ENCODE measurements at places on chromosomes 13 and 19. TPM values are rescaled to one million over a fixed set of nuclear protein-coding genes. Genes with fewer than 3 reads are reported as not detected.

Gene ZGLP1
- total RNA-seq: 1.6 TPM

Gene IFNL1
- not detected for total RNA-seq

Gene ZNF625
- total RNA-seq: 37.6 TPM

Gene NPAS1
- 5.8 TPM for total RNA-seq

Gene NKG7
- not detected for total RNA-seq

Gene DENND1C
- not detected for total RNA-seq

Gene AXL
- total RNA-seq: 9.2 TPM

Gene CELF5
- 51.6 TPM for total RNA-seq

GRCh38 chr13:72463561-72463960 is 263.9 kb downstream of the MZT1 start:
- no peak for DNase-seq

DNA sequence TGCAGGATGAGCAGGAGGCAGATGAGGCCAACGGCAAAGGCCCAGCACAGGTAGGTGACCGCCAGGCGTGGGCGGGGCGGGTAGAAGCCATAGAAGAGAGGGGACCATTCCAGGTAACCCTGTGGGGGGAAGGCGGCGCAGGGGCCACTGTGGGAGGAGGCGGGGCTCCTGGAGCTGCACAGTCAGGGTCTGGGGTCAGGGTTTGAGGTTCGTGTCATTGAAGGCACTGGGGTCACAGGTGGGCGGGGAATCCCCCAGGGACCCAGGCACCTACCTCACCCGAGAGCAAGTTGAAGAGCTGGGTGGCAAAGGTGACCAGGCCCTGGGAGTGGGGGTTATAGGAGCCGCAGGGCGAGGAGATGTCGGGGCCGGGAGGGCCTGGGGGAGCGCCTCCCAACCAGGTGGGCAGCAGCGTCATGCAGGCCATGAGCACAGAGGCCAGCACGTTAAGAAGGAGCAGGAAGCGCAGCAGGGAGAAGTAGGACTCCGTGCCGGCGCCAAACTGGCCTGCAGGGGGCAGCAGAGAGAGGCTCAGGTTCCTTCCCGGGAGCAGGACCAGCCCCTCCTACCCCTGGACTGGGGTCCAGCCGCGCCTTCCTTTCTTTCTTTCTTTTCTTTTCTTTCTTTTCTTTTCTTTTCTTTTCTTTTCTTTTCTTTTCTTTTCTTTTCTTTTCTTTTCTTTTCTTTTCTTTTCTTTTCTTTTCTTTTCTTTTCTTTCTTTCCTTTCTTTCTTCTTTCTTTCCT is 4.6 kb downstream of the TMC4 start:
- peak; percentile 74 for DNase-seq

DNA sequence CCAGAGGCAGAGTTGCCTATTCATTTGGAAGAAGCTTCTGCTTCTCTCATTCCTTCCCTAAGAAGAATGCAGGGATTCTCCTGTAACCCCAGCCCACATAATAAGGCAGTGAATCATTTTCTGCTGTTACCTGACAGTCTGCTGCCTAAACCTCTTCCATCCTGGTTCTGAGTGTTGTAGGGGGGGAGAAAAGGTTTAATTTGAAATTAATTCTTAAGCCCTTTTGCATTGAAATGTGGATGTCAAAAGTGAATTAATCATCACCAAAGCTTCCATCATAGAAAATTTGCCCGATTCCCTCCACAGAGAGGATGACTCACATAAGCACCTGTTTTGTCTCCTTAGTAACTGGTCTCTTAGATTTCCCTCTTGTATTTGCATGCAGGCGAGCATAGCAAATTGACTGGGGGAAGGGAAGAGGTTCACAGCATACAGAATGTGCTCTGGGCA is 146.7 kb upstream of the FNDC3A start:
- DNase-seq: no peak

DNA sequence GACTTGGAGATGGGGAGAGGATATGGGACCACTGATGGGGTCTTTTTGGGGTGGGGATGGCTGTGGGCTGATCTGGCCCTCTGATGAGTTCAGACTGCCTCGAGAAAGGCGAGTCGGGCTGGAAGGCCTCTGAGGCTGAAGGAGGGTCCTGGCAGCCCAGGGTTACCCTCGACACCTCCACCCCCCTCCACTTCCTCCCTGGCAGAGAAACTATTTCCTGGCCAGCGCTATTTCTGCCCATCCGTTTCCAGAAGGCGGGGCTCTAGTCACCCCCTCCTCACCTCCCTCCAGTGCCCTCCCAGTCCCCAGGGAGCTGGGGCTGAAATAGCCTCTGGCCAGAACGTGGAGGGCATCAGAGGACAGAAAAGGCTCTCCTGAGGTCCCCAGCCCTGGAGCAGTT is 9.7 kb downstream of the EXOC3L2 start:
- DNase-seq: no peak

DNA sequence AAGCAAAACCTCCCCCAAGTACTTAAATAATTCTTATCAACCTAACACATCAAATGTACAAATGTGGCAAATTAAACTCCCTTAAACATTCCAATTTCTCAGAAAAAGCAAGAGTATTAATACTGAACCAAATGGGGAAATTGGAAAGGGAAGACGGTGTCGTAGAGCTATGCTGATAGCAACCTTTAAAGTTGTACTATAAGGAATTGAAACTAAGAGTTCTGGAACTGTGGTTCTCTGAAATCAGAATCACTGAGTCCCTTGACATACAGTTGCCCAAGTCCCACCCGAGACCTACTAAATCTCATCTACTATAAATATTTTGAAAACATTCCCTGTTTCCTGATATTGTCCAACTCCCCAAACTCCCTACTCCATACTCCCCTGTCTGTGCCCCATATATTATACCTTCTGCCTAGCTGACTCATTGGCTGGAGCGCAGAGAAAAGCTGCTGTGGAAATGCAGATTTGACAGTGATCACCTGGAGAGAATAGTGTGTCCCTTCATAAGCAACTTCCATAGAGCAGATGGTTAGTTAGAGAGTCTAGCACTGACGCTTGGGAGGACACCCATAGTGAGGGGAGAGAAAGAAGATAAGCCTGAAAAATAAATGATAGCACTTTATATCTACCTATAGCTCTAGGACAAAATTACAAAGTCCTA is 51.4 kb upstream of the ITM2B start:
- DNase-seq: no peak

- peak; percentile 65 for DNase-seq
Measured at GRCh38 chr19:55118401-55118991, 1.1 kb upstream of the PPP1R12C start.

GRCh38 chr13:33657274-33657673 is 160.7 kb upstream of the RFC3 start:
- no peak for DNase-seq

DNA sequence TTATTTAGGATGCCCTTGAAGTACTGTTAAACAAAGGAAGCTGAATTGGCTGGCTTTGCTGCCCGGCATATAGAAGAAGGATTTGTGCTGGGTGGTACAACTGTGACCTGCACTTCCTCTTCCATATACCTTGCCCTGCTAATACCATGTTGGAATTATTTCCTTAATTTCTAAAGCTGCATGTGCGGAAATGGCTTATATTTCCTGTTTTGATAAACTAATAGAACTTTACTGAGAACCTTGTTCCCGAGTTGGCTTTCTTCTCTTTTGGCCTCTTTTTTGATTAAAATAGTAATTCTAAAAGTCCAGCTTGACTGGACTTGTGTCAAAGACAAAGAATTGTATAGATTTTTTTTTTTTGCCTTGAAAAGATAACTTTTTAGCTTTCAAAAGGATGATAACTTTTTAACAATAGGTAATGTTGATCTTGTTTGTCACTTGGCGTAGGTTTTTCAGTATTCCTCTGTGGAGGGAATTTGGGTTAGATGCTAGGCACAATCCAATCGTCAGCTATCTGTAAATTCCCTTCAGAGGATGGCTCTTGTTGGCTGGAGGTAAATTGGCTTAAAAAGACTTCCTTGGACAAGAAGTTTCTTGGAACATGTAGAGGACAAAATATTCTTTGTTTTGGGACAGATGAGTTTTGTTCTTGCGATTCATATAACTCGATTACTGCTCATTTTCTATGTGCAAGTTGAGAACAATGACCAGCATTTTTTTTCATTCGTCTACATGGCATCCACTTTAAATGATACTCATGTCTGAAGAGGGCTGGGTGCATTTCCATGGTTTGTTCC is 41.4 kb downstream of the COL4A2 start:
- no peak for DNase-seq

- no peak for DNase-seq
Measured at GRCh38 chr19:1291761-1292418, 6.2 kb downstream of the EFNA2 start.

DNA sequence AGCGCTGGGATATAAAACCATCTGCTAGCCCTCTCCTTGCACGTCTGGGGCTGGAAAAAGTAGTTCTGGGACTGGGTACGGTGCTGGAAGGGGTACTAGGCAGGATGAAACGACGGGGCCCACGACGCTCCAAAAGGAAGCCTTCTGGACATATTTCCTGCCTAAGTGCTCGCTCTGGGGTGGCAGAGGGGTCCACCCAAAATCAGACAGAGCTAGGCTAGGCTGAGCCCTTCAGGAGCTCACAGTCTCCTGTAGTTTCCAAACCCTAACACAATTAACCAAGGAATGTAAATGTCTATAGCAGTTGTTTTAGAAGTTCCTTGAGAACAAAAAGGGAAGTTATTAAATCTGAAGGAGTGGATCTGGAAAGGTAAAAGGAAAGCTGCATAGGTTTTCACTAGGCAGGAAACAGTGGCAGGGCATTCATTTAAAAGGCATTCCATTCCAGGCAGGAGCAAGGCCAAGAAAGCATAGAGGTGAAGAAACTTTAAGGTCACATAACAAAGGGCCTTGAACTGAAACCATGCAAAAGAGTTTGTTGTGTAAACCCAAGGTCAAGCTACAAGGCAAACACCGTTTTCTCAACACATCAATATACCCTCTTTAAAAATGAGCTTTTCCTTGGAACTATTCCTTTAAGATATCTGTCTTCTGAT is 634 bp upstream of the DIAPH3 start:
- no peak for DNase-seq

- DNase-seq: no peak
Measured at GRCh38 chr19:4717191-4717965, 6.3 kb downstream of the DPP9 start.

DNA sequence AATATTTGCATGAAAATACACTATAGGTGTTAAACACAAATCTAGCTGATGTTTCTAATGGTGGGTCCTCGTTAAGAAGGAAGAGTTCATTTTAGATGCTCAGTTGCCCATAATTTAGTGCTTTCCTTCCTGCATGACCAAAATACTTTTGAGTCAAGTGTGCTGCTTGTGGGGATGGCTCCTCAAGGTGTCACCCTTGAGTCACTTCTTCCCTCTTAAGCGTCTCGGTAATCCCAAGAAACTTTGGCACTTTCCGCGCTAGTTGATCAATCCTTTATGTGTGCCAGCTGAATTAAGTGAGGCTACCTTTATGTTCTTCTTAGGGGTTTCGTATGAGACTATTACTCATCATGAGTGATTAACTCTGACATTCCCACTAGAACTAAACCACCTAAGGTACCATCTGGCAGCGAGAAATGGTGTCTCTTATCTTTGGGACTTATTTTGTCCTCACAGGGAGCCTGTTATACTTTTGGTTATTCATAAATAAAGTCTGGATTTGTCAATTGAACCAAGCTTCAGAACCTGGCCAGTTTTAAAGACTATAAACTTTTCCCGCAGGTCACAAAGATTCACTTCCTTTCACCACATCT is 106.8 kb downstream of the NHLRC3 start:
- DNase-seq: peak; percentile 20

DNA sequence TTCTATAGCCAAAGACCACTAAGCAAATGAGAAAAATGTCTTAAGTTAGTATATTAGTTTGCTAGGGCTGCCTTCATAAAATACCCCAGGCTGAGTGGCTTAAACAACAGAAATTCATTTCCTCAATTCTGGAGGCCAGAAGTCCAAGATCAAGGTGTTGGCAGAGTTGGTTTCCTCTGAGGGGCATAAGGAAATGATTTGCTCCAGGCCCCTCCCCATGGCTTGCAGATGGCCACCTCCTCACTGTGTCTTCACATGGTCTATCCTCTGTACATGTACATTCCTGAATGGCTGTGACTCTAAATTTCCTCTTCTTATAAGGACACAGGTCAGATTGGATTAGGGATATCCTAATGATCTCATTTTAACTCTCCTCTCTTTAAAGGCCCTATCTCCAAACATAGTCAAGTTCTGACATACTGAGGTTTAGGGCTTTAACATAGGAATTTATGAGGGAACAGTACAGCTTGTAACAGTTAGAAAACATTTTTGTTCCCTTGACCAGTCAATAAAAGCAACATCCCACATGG is 307.4 kb downstream of the DIAPH3 start:
- DNase-seq: no peak

GRCh38 chr13:106468744-106469590 is 66.5 kb downstream of the EFNB2 start:
- no peak for DNase-seq

GRCh38 chr13:23592596-23592995 is 22.4 kb downstream of the TNFRSF19 start:
- no peak for DNase-seq

GRCh38 chr19:38710928-38711725 is 33.1 kb downstream of the CAPN12 start:
- no peak for DNase-seq

- DNase-seq: no peak
Measured at GRCh38 chr13:31595563-31595962, 143.8 kb upstream of the RXFP2 start.

DNA sequence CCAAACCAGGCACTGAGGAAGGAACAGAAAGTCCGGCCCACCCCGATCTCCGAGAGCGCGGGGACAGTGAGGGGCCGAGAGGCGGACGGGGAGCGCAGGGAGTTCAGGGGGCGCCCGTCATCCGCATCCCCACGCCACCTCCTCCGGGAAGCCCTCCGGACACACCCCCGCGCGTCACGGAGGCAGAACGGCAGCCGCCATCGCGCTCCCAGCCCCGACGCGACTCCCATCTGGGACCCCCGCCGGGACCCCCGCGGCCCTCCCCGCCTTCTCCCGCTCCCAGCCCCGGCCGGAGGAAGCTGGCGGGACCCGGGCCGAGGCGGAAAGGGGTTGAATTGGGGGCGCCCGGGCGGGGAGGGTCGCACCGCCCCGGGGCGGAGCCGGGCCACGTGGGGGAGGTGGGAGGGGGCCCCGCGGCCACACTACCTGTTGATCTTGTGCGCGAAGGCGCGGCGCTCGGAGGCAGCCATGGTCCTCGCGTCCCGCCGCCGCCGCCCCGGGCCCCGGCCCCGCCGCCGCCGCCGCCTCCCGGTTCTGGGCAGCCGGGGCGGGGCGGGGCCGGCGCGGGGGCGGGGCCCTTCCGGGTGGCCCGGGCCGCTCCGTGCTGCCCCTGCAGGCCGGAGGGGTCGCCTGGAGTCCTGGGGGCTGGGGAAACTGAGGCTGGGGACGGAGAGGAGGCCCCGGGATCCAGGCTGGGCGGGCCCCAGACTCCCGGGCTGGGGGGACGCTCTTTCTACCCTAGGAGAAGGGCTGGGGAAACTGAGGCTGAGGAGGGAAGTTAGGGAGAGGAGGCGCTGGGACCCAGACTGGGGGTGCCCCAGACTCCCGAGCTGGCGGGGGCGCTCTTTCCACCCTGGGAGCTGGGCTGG is at the start of gene DOCK6:
DOCK6 (minus strand) TSS at position 554 of the 869 bp plus-strand sequence; CDS start at position 470, 84 bp downstream.
- DNase-seq: no peak

GRCh38 chr19:3983936-3984583 is 1.2 kb downstream of the EEF2 start:
- no peak for DNase-seq
